ENCODE measurements at places on chromosomes 2 and 18. TPM values are rescaled to one million over a fixed set of nuclear protein-coding genes. Genes with fewer than 3 reads are reported as not detected.

DNA sequence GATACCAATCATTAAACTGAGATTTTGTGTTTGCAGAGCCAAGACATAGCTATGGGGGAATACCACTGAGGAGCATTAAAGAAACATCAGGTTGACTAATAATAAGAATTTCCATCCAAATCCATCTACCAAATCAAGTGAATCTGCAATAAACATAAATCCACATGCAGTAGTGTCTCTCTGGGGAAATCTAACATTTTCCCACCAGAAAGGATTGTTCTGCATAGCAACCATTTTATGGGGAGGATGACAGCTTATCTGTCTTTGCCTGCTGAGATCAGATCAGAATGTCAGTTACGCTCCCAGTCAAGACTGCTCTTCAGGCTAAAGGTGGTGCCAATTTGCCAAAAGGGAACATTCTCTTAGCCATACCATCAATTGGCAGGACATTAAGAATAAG, 1098.9 kb upstream of the CHAC2 start:
- DNase-seq, result no peak

- DNase-seq, result no peak
Observed at GRCh38 chr2:224722770-224723169, 6.6 kb upstream of the CCDC195 start.

GRCh38 chr2:189444322-189444721, 3.0 kb downstream of the WDR75 start:
- no peak for DNase-seq

- no peak for DNase-seq
Observed at GRCh38 chr18:7452331-7452730, 114.8 kb upstream of the PTPRM start.

DNA sequence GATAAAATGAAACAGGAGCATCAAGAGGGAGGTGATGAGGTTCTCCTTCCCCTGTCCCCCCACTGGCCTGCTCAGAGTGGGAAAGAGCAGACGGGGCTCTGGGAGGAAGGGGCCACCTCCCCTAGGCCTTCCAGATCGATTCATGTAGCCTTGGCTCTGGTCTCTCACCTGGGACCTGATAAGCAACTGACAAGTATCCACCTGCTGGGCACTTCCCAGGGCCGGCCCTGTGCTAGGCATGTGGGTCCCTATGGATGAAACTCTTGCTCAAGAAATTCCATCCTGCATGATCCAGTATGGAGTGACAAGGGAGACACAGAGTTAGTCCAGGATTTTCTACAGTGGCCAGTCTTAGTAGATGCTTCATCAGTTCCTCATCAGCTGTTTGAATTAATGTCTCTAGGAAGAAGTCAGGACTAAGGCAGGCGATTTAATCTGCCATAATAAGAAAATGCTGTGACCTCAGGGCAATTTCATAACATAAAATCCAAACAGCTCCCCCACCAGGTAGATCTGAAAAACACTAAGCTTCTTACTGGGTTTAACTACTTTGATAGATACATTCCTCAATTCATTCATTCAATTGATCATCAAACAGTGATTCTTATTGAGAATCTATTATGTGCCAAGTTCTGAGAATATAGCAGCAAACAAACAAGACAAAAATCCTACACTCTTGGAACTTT, 44.7 kb upstream of the ZFP36L2 start:
- no peak for DNase-seq

GRCh38 chr2:194698012-194698411, 959.0 kb upstream of the SLC39A10 start:
- no peak for DNase-seq

The ANKRD62 gene
- total RNA-seq, result not detected

- DNase-seq, result no peak
Observed at GRCh38 chr2:114724454-114724853, 282.0 kb downstream of the DPP10 start.

The HSBP1L1 gene
- 29.5 TPM for total RNA-seq

The LOXL3 gene
- total RNA-seq, result 6.4 TPM

The IL1A gene
- 5.9 TPM for total RNA-seq

- DNase-seq, result no peak
Observed at GRCh38 chr2:60472041-60472440, 81.4 kb downstream of the BCL11A start.

DNA sequence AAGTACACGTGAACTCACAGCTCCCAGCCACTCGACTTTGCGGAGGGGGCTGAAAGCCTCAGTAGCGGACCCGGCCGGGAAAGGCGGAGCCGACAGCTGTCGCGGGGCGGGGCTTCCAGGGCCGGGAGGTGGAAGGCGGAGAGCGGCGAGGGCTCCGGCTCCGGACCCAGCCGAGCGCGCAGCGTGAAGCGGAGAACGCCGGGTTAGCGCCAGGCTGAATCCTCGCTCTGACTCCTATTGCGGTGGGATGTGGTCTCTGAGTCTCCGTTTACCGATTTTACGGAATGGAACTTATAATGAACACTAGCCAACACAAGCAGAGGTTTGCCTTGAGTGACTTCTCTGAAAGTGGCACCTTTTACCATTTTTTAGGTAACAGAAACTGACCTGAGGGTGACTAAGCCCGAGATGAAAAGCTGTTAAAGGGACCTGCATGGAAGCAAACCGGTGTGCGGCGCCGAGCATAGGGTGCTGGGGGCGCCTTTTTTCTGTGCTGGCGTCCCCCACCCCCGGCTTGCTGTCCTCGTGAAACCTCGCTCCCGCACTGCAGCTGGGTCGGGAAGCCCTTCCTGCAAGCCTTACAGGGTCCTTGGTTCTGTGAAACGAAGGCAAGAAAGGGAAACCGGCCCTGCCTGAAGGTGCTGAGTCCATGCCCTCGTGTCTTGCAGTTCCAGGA, 72.9 kb downstream of the EN1 start:
- no peak for DNase-seq
